ENCODE measurements at places on chromosomes 4 and X.

DNA sequence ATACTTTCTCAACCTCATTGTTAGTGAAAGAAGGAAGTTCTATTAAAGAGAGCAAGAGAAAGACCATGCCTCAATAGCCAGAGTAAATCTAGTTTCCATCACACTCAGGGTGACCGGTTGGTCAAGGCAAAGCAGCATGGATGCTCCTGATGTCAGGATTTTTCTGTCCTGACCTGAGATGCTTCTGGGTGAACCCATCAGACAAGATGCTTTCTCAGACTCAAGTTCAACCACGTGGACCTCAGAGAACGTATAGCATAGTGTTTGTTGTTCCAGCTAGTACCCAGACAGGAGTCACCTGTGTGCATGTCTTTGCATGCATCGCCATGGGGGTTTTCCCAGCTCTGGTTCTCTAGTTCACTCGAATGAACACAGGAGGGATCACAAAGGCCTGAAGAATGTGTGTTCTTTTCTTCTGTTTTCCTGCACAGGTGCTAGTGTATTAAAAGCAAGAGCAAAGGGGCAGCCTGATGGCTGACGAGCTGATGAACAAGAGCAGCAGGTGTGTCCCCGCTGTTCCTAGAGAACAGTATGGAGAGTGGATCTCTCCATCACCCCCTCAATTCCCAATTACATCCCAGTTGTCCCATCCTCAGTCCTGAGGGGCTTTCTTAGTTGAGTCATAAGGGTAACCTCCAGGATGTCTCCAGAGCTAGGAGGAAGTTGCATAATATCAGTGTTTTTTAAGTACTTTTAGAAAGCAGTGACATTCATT lies 110.5 kb upstream of the ENPP6 start:
- no peak for DNase-seq

GRCh38 chr4:127131527-127131926 lies 501.2 kb upstream of the INTU start:
- no peak for DNase-seq

GRCh38 chr4:146329050-146329716 lies 114.8 kb downstream of the REELD1 start:
- DNase-seq, result no peak

DNA sequence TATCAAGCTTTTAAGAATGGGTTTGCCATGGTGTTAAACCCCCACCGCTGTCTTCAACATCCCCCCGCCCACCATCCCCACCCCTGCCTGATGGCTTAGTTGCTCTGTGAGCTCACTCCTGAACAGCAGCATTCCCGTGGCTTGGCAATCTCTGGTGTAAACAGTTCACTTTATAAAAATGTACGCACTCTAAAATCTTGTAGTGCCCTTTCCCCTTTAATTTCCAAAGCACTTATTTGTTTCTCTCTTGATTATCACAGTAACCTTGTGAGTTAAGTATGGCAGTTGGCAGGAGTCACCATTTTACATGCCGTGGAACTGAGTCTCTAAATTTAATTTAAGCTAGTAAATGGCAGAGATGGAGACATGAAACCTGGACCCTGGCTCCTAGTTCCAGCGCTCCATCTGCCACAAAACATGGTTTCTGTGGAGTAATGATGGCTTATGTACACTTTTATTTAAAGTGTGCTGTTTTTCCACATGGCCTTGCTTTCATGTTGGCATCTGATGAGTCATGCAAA lies 123.1 kb downstream of the AFF1 start:
- no peak for DNase-seq

DNA sequence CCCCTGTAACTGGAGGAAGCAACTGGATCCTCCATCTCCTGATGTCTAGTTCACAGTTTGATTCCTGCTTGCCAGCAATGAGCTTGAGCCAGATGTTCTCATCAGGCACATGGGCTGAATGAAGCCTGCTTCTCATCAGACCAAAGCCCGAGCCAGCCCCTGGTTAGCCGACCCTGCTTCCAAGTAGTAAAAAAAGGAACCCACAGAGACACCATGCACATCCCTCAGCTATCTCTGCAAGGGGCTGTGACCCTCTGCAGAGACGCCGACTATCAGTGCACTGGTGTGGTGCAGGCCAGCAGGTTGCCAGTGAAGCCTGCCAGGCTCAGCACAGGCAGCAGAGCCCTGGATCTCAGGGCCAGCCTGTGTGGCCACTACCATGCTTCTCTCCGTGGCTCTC lies 2.8 kb downstream of the DCTD start:
- no peak for DNase-seq

- no peak for DNase-seq
Observed at GRCh38 chr4:155837203-155837796, 28.8 kb downstream of the ASIC5 start.

GRCh38 chr4:114281164-114281960 lies 301.9 kb upstream of the ARSJ start:
- DNase-seq, result no peak

- DNase-seq, result no peak
Observed at GRCh38 chrX:34631479-34632220, 25.4 kb downstream of the TMEM47 start.

DNA sequence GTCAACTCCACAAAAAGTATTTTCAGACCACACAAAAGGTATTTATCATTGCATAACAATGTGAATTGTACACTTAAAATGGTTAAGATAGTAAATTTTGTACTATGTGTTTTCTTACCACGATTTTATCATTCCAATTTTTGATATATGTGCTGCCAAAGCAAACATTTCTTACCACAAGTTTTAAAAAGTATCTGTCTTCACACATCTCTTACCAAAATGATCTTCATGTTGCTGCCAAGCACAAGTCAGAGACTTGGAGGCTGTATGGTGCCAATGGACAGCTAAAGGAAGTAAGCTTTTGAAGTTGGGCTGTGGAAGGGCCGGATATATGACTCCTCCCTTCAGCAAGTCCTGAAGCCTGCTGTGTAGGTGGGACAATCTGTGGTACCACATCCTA lies 67.9 kb downstream of the TMLHE start:
- no peak for DNase-seq

GRCh38 chrX:56314334-56314733 lies 82.2 kb downstream of the KLF8 start:
- DNase-seq, result peak; percentile 15

DNA sequence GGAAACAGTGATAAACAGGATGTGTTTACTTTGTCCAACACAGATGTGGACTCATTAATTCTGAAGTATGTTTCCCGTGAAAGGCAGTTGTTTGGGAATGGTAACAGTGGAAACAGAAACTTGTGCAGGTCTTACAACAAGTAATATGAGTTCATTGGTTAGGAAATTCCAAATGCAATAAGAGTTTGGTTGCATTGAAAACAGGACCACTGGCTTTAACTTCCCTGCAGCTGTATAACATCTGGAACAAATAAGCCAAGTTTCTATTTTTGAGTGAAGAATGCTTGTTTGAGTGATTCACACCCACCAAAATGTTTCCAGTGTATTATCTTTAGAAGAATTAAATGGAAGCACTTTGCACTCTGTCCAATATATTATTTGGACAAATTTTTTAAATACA lies 82.4 kb upstream of the BMP3 start:
- DNase-seq, result no peak

DNA sequence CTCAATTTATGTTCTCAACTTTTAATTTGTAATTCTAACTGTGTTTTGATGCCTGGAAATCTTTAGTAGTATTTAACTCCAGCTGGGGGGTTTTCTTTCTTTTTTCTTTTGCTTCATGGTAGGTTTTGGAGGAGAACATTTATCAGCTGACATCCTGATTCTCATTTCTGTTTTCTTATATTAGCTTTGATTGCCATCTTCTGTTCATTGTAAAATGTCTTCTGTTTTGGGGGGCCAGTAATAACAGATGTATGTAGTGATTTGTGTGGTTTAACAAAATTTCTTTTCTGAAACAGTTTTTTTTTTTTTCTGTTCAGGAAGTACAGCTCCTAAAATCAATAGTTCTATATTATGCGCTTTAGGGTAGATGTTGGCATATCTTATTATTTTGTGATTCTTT lies 182.2 kb downstream of the GABRB1 start:
- no peak for DNase-seq

Data from CD4-positive, alpha-beta T cell treated with Interleukin-6 at 100 ng/mL for 8 hours (primary cell).